ENCODE measurements at places on chromosomes 12 and 14. TPM values are rescaled to one million over a fixed set of nuclear protein-coding genes. Genes with fewer than 3 reads are reported as not detected.

PSMC1 gene
- total RNA-seq = 112 TPM

GRCh38 chr12:106766393-106766826 lies 8.1 kb upstream of the RIC8B start:
- peak; percentile 12 for DNase-seq
- peaks cover 23% of the 10 kb centered on the region for H3K4me1 ChIP-seq
- no peaks in the 10 kb centered on the region for H3K36me3 ChIP-seq
- H3K27me3 ChIP-seq = no peaks in the 10 kb centered on the region
- peak overlapping the region; percentile 69 for H3K4me3 ChIP-seq

SMOC1 gene
- not detected for total RNA-seq

B4GALNT3 gene
- total RNA-seq = 3.7 TPM

DNA sequence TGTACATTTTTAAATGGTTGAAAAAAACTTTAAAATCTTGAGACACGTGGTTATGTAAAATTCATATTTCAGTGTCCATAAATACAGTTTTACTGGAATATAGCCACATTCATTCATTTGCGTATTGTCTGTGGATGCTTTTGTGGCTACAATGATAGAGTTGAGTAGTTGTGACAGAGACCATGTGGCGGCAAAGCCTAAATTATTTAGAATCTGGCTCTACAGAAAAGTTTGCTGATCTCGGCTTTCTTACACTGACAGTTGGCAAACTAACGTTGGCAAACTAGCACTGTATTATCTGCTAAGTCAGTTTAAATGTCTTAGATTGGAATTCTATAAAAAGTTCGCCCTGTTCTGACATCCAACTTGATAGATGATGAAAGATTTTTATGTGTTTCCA lies 2.4 kb downstream of the UNC119B start:
- no peak for DNase-seq
- peak overlapping the region; percentile 89 for H3K4me3 ChIP-seq
- no peaks in the 10 kb centered on the region for H3K27me3 ChIP-seq
- H3K27ac ChIP-seq = no peak overlapping the region
- peaks cover 7% of the 10 kb centered on the region for H3K36me3 ChIP-seq

- no peaks in the 10 kb centered on the region for H3K27me3 ChIP-seq
- H3K27ac ChIP-seq = no peak overlapping the region
- H3K4me3 ChIP-seq = no peak overlapping the region
- no peaks in the 10 kb centered on the region for H3K4me1 ChIP-seq
- DNase-seq = no peak
Measured at GRCh38 chr12:42961395-42961794, 371.8 kb upstream of the PRICKLE1 start.

- no peak for DNase-seq
- H3K36me3 ChIP-seq = no peaks in the 10 kb centered on the region
- H3K4me1 ChIP-seq = no peaks in the 10 kb centered on the region
- H3K4me3 ChIP-seq = no peak overlapping the region
- H3K27ac ChIP-seq = no peak overlapping the region
- no peaks in the 10 kb centered on the region for H3K27me3 ChIP-seq
Measured at GRCh38 chr14:38727731-38728130, 375.3 kb downstream of the SEC23A start.

PELI2 gene
- total RNA-seq = 11.7 TPM

CPNE8 gene
- total RNA-seq = 3.5 TPM

GSC gene
- total RNA-seq = not detected

GRCh38 chr14:31256534-31257243 lies 49.1 kb upstream of the HECTD1 start:
- no peak for DNase-seq
- H3K27me3 ChIP-seq = no peaks in the 10 kb centered on the region
- H3K4me1 ChIP-seq = no peaks in the 10 kb centered on the region
- no peak overlapping the region for H3K4me3 ChIP-seq
